Skin of body (tissue), 3 donors: ENCODE measurements at places on chromosomes 7 and 10.
A peak's percentile ranks its signal among the peaks of the same experiment; 100 is the strongest.

- DNase-seq: no peak
Measured at GRCh38 chr10:3858051-3858845, 73.2 kb upstream of the KLF6 start.

DNA sequence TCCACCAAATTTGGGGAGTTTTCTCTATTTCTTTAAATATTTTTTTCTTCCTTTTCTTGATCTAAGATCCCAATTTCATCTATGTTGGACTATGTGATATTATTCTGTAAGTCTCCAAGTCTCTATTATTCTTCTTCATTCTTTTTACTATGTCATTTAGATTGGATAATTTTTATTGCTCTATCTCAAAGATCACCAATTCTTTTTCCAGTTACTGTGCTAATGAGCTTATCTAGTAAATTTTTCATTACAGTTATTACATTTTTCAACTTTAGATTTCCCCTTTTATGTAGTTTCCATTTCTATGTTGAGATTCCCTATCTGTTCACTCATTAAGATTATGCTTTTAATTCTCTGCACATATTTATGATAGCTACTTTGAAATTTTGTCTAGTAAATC, 131.6 kb upstream of the NAMPT start:
- DNase-seq: no peak

DNA sequence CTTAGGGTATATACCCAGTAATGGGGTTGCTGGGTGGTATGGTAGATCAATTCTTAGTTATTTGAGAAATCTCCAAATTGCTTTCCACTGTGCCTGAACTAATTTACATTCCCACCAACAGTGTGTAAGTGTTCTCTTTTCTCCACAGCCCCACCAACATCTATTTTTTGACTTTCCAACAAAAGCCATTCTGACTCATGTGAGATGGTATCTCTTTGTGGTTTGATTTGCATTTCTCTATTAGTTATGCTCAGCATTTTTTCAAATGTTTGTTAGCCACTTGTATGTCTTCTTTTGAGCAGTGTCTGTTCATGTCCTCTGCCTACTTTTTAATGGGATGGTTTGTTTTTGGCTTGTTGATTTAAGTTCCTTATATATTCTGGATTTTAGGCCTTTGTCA, 66.4 kb downstream of the MGAM2 start:
- DNase-seq: no peak

DNA sequence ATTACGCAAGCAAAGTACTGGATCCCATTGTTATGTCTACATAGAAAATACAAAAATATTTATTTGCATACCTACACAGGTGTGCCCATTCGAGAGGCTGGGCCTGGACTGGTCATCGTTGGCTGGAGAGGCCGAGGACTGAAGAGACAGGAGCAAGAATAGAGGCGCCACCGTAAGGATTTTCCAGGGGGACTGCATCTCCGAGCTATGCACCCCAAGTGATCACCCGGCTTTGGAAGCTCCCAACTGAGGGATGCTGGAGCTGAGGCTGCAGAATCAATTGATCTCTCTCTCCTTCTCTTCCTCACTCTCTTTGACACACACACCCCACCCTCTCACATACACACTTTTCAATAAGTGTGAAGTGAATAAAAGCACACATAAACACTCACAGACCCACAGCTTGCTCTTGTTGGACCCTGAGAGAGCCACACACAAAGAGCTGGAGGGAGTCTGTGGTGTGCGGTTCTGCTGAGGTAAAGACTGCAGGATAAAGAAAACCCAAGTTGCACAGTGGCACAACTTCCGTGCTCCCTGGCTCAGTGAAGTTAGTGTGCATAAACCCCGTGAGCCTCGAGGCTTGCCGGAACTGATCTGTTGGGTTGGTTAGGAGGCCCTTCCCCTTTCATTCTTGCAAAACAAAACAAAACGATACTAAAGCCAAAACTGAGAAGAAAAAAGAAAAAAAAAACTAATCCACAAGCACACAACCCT, at the start of gene AOAH:
TSS of gene AOAH (minus strand) at position 544 of the 714 bp plus-strand sequence. CDS start at position 198, 346 bp downstream.
- peak; percentile 2 for DNase-seq

- no peak for DNase-seq
Measured at GRCh38 chr10:112816033-112816430, 134.0 kb upstream of the TCF7L2 start.
